Kidney capillary endothelial cell (primary cell): ENCODE measurements at places on chromosomes 5 and 9.

GRCh38 chr9:116816484-116816883, 129.4 kb downstream of the TRIM32 start:
- DNase-seq = no peak

- no peak for DNase-seq
Measured at GRCh38 chr5:96327722-96328121, 105.3 kb downstream of the PCSK1 start.

GRCh38 chr9:133221177-133221809, 12.2 kb upstream of the OBP2B start:
- DNase-seq = no peak

GRCh38 chr9:134585021-134585561, 56.5 kb upstream of the COL5A1 start:
- no peak for DNase-seq

DNA sequence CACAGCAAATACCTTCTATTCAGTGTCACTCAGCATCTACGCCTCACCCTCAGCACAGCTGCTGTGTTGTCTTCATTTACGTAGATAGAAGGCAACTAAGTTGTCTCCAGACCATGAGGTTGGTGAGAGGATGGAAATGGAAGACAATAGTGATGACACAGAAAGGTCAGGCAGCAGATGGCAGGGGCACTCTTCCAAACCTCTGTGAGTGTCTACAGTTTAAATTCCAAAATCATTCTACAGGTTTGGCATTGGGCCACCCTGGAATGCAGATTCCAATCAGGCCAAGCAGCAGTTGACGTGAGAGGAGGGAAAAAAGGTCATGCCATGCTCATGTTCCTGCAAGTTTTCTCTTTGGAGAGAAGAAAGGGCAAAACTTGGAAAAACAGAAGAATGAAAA, 68.7 kb upstream of the ADAMTSL1 start:
- no peak for DNase-seq

GRCh38 chr9:108224716-108225115, 631.1 kb downstream of the ACTL7B start:
- no peak for DNase-seq

GRCh38 chr5:8600843-8601242, 731.9 kb downstream of the MTRR start:
- no peak for DNase-seq

GRCh38 chr5:156274453-156274852, 52.5 kb upstream of the SGCD start:
- DNase-seq = no peak
